ENCODE measurements at places on chromosomes 12 and 14. TPM values are rescaled to one million over a fixed set of nuclear protein-coding genes. Genes with fewer than 3 reads are reported as not detected.
A peak's percentile ranks its signal among the peaks of the same experiment; 100 is the strongest.

The GPR33 gene
- not detected for total RNA-seq

The SLC10A1 gene
- not detected for total RNA-seq

The SLC24A4 gene
- total RNA-seq = not detected

The ADAM21 gene
- total RNA-seq = 0.18 TPM

The KRT78 gene
- not detected for total RNA-seq

DNA sequence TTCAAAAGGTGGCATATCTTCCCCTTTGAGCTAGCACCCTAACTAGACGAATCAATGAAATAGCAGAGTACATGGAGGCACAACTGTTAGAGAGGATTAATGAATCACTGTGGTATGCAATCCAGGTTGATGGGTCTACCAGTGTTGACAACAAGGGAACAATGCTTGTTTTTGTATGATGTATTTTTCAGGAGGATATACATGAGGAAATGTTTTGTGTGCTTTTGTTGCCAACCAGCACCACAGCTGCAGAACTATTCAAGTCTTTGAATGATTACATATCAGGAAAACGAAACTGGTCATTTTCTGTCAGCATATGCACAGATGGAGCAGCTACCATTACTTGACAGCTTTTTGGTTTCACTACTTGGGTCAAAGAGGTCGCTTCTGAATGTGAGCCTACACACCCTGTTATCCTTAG is 142.6 kb downstream of the GPHN start:
- peaks cover 10% of the 10 kb centered on the region for H3K36me3 ChIP-seq
- DNase-seq = no peak
- no peaks in the 10 kb centered on the region for H3K27me3 ChIP-seq

GRCh38 chr12:120072472-120073249 is 43.9 kb downstream of the RAB35 start:
- H3K27me3 ChIP-seq = no peaks in the 10 kb centered on the region
- no peak overlapping the region for H3K4me3 ChIP-seq
- DNase-seq = no peak

GRCh38 chr12:47819138-47819895 is 386 bp downstream of the HDAC7 start:
- DNase-seq = peak; percentile 35
- H3K4me3 ChIP-seq = peak overlapping the region; percentile 99

- H3K27ac ChIP-seq = peak overlapping the region; percentile 33
- H3K36me3 ChIP-seq = peaks cover under 1% of the 10 kb centered on the region
- no peaks in the 10 kb centered on the region for H3K27me3 ChIP-seq
Measured at GRCh38 chr12:25253371-25254068, 2.8 kb upstream of the KRAS start.

GRCh38 chr12:38689195-38689594 is 216.2 kb downstream of the CPNE8 start:
- H3K4me1 ChIP-seq = no peaks in the 10 kb centered on the region
- H3K4me3 ChIP-seq = no peak overlapping the region
- H3K36me3 ChIP-seq = no peaks in the 10 kb centered on the region
- no peak for DNase-seq
- H3K27ac ChIP-seq = no peak overlapping the region

DNA sequence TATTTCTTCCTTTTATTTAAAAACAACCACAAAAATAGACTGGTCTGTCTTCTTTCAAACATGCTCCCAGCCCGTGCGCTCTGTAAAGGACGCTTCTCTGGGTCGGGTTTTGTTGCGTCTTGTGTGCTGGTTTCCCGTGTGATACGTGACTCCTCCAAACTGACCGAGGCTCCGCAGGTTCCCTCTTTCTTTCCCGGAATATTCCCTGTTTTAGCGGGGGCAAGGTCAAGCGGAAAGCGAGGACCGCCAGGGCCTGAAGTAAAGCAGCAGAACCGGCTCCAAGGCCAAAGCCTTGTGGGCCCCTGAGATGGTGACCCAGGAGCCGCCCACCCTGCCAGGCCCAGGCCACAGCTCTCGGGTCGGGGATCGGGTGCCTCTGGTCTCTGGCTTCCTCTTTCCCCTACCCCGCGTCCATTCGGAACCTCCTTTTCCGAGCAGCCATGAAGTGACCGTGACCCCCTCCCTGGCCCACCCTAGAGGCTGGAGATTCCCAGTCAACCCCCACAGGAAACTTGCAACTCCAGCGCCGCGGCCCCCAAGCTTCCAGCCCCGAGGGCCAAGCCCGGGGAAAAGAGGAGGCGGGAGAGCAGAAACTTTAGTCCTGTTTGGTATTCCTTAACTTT is 885 bp upstream of the HOXC10 start:
- H3K4me1 ChIP-seq = peaks cover 28% of the 10 kb centered on the region
- no peak overlapping the region for H3K4me3 ChIP-seq
- no peak overlapping the region for H3K27ac ChIP-seq
- no peak for DNase-seq

DNA sequence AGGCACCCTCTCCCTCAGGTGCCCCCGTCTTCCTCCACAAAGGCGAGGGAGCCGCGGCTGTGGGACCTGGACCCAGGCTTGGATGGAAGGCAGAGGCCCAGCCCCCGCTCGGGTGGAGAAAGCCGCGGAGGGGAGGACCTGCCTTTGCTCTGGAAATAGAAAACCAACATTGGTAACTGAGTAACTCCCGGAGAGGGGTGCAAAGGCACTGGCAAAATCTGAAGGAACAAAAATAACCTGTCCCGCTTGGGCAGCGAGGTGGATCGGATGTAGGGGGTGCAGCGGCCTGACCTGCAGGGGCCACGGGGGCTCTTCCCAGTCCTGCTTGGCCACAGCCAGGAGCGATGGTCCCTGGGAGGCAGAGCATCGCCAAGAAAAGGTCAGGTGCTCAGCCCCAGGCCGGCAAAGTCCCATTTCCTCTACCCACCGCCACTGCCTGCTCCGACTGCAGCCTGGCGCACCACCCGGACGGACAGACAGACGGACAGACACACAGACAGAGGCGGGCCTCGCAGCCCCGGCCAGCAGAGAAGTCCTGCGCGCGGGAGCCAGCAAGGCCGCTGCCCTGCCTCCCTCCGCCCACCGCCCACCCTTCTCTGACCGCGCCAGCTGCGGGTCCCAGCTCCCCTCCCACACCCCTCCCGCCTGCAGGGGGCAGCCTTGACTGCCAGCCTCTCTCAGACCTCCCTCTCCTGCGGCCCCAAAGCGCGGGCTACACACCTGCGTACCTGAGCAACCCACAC is 21.4 kb upstream of the TMEM106C start:
- no peak overlapping the region for H3K4me3 ChIP-seq
- H3K36me3 ChIP-seq = no peaks in the 10 kb centered on the region
- peaks cover 30% of the 10 kb centered on the region for H3K27me3 ChIP-seq
- peak; percentile 54 for DNase-seq

DNA sequence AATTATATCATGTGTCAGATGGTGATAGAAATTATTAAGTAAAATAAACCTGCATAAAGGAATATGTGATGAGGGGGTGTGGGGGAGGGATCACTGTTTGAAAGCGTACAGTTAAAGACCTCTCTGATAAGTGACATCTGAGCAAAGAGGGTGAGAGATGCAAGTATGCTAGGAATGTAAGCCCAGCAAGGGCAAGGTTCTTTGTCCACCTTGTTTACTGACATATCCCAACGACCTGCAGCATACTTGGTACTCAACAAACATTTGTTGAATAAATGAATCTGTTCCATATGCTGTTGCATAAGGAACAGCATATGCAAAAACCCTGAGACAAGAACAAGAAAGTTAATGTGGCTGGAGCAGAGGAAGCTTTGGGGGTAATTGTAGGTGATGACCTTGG is 12.0 kb upstream of the MDM1 start:
- H3K27ac ChIP-seq = no peak overlapping the region
- peaks cover 14% of the 10 kb centered on the region for H3K4me1 ChIP-seq
- peaks cover 2% of the 10 kb centered on the region for H3K27me3 ChIP-seq
- no peak for DNase-seq
- H3K4me3 ChIP-seq = no peak overlapping the region

DNA sequence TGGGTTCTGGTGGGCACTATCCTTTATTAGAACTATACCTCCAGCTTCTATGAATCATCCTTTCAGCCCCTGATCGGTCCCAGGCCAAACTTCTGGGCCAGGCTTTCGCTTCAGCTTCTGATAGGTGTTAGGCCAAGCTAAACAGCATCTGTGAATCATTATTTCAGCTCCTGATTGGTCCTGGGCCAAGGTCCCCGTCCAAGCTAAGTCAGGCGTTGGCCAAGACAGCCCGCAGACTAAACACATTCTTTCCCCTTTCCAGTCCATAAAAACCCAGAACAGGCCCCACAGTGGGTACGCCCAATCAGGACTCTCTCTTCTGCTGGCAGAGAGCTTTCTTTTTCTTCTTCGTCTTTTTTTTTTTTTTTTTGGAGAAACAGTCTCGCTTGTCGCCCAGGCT is 1808.9 kb upstream of the SEL1L start:
- no peaks in the 10 kb centered on the region for H3K27me3 ChIP-seq
- H3K4me3 ChIP-seq = no peak overlapping the region
- DNase-seq = no peak
- no peak overlapping the region for H3K27ac ChIP-seq
- no peaks in the 10 kb centered on the region for H3K4me1 ChIP-seq

DNA sequence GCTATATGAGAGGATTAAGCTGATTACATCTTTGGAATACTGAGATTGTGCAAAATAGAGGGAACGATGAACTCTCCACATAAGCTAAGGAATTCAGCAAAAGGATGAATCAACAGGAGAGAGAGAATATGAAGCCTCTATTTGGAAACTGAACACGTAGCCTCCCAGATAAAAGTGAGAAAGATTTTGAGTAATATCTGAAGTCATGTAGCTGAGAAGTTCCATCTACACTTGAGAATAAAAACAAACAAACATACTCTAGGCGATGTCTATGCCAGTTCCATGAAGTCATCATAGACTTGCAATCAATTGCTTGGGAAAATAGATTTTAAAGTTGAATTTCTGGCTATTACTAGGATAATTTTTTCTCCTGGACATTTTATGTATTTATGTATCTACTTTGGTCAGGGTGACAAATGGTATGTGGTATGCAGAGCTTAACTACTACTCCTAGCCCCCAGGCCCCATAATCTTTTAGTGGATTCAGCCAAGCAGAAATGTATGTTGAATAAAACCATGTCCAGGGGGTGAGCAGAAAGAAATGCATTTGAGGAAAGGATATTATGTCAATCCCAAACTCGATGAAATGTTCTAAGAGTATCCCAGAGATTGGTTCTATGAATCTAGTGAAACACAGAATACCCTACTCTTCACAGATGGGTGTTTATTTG is 627.4 kb downstream of the DIO2 start:
- peaks cover 2% of the 10 kb centered on the region for H3K27me3 ChIP-seq
- DNase-seq = no peak
- no peaks in the 10 kb centered on the region for H3K36me3 ChIP-seq
- no peak overlapping the region for H3K4me3 ChIP-seq
- no peak overlapping the region for H3K27ac ChIP-seq

GRCh38 chr12:131785763-131786330 is 42.3 kb upstream of the MMP17 start:
- H3K27ac ChIP-seq = no peak overlapping the region
- no peak for DNase-seq
- H3K36me3 ChIP-seq = peaks cover 27% of the 10 kb centered on the region
- H3K27me3 ChIP-seq = no peaks in the 10 kb centered on the region
- no peak overlapping the region for H3K4me3 ChIP-seq

- no peaks in the 10 kb centered on the region for H3K4me1 ChIP-seq
- DNase-seq = no peak
- no peaks in the 10 kb centered on the region for H3K27me3 ChIP-seq
- H3K4me3 ChIP-seq = no peak overlapping the region
- no peak overlapping the region for H3K27ac ChIP-seq
Measured at GRCh38 chr14:75800792-75801191, 139.7 kb downstream of the TTLL5 start.

DNA sequence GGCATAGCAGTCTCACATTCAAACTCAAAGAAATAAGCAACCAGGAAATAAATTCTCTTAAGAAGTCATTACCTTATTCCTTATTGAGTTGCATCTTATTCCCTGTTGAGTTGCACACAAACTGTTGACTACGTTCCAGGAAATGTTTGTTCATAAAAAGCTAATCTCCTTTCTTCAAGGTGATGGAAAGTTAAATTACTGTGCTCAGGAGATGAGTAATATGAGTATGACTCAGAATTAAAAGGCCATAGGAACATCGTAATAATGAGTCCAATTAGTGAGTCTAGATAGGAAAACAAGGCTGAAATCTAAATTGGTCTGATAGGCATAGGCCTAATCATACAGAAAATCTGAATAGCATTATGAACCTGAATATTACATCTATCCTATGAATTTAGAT is 203.1 kb downstream of the SLC2A13 start:
- H3K27me3 ChIP-seq = no peaks in the 10 kb centered on the region
- H3K4me3 ChIP-seq = no peak overlapping the region
- H3K27ac ChIP-seq = no peak overlapping the region
